ENCODE measurements at places on chromosomes 5 and 9.

DNA sequence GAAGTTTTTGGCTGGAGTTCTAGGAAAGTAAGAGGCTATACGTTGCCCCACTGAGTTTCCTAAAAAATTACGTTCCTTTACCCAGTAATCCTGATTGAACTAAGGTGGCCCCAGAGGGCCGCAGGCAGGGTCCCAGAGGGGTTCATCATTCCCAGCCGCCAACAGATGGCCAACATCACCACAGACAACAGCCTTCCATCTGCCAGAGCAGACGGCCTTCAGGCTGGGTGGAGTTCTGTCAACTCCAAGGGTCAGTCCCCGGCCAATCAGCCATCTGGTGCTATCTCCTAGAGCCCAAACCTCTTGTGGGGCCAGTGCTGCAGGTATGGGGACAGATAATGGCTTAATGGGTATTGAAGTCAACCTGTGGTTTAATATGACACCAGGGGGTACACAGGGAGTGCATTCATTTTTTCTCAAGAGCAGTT is 30.4 kb downstream of the TBC1D2 start:
- DNase-seq = no peak

DNA sequence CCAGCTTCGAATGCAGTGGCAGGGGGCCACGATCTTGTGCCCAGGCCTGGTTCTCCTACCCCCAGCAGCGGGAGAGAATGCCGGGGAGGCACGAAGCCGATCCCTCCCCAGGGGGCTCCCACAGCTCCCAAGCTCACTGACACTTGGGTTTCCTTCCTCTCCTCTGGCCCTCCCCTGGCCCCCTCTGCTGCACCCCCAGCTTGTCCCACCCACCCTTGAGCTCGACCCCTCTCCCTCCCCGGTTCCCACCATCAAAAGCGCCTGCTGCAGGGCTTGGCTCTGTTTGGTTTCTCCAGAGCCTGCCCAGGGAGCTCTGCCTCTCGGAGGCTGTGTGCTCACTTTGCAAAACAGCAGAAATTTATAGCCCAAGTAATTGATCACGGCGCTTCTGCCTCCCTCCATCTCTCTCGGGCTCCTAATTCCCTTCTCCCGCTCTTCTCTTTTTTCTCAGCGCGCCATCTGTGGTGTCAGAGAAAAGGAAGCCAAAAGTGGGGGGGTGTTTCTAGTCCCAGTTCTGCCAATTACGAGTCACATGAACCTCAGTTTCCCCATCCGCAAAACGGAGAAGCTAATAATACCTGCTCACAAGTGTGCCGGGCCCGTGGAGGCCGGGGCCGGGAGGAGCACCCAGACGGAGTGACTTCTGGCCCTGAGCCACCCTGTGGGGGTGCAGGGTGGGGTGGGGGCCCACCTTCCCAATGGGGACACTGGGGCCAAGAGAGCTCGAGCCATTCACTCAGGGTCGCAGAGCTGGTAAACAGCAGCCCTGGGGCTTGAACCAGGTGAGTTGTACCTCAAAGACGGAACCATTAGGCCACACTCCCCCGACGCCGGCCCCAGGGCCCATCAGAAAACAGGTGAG is 141.2 kb upstream of the IER5L start:
- DNase-seq = no peak

DNA sequence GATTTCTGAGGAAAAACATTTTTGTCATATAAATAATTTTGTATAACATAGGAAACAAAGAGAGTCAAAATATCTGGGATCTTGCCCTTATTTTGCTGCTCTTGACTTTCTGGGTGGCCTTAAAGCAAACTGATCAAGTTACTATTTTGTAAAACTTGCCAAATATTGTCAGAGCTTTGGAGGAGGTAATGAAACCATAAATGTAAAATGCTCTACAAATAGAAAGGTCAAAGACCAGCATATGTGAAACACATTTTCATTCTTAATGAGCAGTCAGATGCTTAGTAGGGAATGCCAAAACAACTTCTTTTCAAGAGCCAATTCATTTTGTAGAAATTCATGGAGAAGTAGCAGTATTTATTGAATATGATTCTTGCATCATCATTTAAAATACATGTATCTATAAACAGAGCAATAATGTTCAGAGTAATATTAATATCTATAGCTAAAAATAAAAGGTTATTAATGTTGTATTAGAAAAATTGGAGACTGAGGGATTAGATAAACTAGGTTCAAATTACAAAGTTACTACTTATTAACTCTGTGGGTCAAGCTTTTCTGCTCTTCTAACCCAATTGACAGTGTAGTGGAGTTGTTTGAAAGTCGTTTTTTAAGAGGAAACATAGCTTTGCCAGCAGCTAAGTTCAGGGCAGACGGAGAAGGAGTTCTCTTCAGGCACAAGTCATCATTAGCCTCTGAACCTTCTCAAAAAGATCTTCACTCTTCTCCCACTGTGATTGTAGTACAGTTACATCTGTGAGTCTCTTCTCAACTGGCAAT is 2053.1 kb downstream of the EFNA5 start:
- no peak for DNase-seq

- DNase-seq = no peak
These were observed 8.8 kb downstream of the FGF18 start for GRCh38 chr5:171428168-171428696.

DNA sequence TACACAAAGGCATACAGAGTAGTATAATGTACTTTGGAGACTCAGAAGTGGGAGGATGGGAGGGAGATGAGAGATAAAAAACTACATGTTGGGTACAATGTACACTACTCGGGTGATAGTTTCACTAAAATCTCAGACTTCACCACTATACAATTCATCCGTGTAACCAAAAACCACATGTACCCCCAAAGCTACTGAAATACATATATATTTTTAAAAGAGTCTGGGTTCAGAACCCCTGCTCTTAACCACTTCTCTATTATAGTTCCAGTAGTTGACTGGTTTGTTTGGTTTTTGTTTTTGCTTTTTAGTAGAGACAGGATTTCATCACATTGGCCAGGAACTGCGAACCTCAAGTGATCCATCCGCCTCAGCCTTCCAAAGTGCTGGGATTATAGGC is 22.6 kb downstream of the SGTB start:
- no peak for DNase-seq
